ENCODE measurements at places on chromosomes 11 and 22. TPM values are rescaled to one million over a fixed set of nuclear protein-coding genes. Genes with fewer than 3 reads are reported as not detected.
A peak's percentile ranks its signal among the peaks of the same experiment; 100 is the strongest.

DNA sequence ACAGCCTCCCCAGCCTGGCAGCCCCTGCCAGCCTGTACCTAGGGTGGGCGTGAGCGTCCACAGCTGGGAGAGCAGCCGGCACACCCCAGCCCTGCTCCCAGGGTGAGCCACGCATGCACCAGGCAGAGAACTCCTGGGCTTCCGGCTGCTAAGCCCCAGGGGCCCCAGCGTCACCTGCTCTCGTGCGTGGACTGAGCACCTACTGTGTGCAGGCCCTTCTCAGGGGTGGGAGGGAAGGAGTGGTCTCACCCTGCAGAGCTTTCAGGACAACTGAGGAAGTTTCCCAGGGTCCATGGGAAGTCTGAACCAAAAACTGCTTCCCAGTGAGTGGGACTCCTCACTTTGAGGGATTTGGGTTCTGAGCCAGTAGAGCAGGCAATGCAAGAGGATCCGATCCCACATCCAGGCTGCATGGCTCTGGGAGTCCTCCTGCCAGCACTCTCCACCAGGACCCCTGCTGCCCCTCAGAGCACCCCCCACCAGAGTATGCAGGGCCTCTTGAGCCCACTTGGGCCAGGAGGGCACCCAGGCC, 47.1 kb upstream of the PRODH start:
- no peak for DNase-seq

DNA sequence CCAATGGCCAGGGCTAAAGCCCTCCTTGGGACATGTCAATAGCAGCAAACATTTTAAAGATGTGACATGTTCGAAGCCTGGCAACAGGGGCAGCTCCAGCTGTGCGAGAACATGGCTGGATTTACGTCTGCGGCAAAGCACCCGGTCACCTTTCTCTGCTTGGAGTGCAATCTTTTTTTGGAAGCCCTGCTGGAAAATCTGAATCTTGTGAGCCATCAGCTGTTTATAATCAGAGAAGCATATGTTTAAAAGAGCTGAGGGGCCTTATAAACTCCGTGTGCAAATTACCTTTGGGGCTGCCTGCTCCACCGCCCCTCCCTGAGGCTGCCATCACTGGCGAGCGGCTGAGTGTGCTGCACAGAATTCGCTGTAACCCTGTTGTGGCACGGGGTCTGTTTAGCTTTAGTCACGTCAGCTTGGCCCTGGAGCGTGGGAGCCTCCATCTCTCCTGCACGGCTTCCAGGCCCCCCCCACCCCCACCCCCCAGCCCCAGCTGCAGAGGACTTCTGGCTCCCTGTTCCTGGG, 9.0 kb upstream of the KCNQ1OT1 start:
- no peak for DNase-seq

DNA sequence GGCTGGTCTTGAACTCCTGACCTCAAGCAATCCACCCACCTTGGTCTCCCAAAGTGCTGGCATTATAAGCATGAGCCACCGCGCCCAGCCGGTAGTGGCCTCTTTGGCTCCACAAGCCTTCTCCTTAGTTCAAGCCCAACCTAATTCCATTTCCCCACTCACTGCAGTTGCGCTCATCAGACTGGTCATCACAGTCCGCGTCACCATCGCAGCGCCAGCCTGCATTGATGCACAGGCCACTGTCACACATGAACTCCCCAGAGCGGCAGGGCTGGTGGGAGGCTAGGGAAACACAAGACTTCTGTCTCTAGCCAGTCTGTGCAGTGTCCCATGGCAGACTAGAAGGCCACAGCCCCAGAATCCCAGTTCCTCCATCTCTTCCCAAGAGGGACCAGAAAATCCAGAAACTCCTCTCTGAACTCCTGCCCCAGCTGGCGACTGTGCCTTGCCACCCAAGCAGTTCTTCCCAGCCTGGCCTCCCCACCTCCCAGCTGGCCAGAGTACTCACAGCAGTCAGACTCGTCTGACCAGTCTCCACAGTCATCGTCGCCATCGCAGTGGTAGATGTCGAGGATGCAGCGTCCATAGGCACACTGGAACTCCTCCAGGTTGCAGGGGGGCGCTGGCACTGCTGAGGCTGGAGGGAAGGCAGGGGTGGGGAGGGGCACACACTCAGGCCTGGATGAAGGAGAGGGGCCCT, 19.8 kb downstream of the LRP4 start:
- no peak for DNase-seq

- DNase-seq, result no peak
Observed at GRCh38 chr22:40666151-40666848, 13.0 kb upstream of the MCHR1 start.

DNA sequence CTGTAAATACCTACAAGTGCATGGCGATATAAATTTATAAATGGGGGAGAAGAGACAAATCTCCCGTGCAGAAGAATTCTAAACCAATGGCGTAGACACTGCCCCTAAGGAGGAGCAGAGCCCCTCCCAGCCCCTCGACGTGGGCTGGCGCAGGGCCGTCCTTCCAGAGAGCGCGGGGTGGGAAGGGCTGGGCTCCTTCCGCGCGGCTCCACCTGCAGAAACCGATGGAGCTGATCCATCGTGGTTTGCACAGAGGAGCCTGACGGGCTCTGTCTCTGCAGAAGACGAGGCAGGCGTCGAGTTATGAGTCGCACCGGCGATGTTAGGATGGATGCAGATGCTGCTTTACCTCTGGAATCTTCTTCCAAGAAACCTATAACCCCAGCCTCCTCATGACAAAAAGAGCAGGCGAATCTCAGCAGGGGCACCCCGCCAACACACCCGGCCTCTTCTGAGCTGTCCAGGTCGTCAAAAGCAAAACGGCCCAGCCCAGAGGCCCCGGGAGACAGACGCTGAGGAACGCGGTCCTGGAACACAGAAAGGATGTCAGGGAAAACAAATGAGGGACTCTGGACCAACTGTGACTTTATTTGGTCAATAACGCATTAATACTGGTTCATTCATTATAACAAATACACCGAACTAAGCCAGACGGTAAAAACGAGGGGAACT, 11.0 kb upstream of the B4GALNT4 start:
- DNase-seq, result no peak

DNA sequence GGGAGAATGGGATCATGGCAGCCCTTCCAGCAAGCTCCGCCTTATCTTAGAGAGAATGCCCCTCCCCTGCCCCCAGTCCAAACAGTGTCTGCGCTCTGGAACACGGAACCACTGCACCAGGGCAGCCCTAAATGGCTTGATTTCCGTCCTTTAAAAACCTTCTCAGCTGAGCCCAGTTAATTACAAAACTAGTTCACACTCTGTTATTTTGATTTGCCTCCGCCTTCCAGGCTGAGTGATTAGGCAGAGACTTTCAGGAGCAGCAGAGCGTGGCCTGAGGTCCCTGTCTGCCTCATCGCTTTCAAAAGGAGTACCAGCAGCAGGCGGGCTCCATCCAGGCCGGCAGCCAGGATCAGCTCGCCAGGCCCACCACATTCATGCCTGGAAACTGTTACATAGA, 313.0 kb downstream of the BRD1 start:
- no peak for DNase-seq

GRCh38 chr11:45853332-45854219, 6.3 kb downstream of the CRY2 start:
- DNase-seq, result no peak

DNA sequence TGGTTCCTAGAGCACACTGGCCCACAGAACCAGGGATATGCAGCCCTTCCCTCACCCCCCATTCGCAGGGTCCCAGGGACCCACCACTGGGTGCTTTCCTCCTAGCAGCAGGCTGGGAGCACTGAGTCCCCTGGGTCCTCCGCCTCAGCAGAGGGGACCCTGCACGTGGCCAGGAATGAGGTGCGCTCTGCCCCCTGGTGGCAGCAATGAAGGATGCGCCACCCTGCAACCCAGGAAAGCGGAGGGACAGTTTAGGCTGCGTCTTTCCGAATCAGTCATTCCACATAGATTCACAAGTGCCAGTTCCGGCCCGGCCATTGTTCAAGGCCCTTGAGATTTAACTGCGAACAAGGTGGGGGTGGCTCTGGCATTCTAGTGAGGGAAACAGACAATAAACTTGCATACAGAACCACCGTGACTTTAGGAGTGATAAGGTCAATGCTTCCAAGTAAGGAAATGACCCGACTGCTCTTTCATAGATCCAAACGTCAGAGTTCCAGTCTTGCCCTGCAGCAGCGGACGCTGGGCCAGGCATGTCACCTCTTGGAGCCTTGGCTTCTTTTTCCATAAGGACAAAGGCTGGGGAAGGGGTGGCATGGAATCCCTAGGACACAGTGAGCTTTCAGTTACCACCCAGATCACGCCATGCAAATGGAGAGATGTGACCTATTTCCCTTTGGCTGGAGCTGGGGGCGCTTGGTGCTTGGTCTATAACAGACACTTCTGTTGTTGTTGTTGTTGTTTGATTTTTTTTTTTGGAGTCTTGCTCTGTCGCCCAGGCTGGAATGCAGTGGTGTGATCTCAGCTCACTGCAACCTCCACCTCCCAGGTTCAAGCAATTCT, 7.7 kb downstream of the RIN1 start:
- DNase-seq, result peak; percentile 75

Gene ANGPTL5
- polyA plus RNA-seq, result 0.06 TPM

Gene KCNK4
- 0.09 TPM for polyA plus RNA-seq

Gene IRAG1
- 13.1 TPM for polyA plus RNA-seq

Gene PLEKHA7
- polyA plus RNA-seq, result 59.0 TPM

Gene RPS19BP1
- polyA plus RNA-seq, result 57.2 TPM

Gene THYN1
- polyA plus RNA-seq, result 58.8 TPM
